ENCODE measurements at places on chromosomes 16 and 17. TPM values are rescaled to one million over a fixed set of nuclear protein-coding genes. Genes with fewer than 3 reads are reported as not detected.

The NOS2 gene
- total RNA-seq, result not detected

The UBB gene
- 1,366 TPM for total RNA-seq

The ITGB4 gene
- total RNA-seq, result 28.4 TPM

The GFAP gene
- 6.7 TPM for total RNA-seq

GRCh38 chr16:46889942-46890300 is 5.8 kb downstream of the GPT2 start:
- DNase-seq, result no peak

- DNase-seq, result no peak
Observed at GRCh38 chr17:76871668-76872067, 3.5 kb downstream of the MGAT5B start.

DNA sequence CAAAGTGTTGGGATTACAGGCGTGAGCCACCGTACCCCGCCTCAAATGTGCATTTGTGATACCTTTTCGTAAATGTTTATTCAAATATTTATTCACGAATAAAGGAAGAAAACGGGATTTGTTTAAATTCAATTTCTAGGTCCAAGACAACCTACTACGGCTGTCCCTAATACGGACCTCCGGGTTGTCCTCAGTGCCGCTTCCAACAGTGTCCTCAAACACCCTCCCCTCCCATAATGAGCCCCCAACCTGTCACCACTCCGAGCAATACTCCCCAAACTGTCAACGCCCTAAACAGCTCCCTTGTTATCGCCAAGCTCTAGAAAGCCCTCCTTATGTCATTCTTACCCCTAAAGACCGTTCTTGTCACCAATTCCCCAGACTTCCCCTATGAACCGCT is 539 bp upstream of the GABARAPL2 start:
- no peak for DNase-seq

- no peak for DNase-seq
Observed at GRCh38 chr16:62814891-62815290, 778.7 kb upstream of the CDH8 start.

DNA sequence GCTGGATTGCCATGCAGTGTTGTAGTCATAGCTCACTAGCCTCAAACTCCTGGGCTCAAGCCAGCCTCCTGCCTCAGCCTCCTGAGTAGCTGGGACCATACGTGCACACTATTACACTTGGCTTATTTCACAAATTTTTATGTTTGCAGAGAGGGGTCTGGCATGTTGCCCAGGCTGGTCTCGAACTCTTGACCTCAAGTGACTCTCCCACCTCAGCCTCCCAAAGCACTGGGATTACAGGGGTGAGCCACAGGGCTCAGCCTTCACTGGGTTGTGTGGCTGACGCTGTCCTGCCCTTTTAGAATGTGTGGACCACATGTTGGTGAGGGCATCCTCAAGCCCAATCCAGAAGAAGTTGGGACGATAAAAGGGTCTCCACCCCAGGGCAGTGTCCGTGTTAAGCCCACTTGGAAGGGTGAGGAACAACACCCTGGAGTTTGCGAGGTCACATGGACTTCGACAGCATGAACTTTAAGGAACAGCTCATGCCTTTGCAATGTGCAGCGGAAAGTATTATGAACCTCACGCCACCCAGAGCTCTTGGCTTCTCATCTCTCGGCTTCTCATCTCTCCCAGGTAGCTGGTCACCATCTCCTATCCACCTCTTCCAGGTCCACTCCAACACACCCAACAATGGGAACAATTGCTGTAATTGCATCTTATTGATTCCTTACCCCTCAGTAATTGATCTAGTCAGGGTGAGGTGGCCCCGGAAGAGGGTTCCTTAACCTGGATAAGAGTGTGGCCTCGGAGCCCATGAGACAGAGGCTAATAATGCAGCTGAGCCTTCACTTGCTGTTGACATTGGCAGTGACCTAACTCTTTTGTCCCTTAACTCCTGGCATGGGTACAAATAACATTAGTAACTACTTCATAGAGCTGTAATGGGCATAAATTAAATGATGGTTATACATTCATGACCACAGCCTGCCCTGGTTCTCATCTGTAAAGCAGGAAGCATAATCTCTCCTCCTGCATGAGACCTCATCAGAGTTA is 6.7 kb downstream of the FOXL1 start:
- DNase-seq, result no peak

DNA sequence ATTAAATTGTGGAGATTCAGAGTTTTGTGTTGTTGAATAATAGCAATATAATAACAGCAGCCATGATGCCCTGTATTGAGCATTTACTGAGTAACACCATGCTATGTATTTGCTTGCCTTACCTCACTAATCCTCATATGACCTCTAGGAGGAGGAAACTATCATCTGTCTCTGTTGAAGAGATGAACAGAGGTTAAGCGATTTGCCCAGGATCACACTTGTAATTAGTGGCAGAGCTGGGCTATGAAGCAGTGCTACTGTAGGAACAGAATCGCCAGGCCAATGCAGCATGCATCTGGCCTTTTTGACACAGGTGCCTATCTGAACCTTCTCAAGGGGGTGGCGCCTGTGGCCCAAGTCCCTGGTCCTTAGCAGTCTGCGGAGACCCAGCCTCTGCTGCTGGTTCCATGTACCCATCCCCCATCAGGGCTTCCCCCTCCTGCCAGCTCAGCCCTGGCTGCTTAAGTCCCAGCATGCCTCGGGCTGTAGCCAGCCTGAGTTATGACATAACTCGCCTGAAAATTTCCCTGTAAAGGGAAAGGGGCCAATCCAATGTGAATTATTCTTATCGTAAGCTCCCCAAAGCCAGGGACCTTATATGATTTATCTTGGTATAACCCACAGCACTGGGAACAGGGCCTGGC is 50.4 kb upstream of the HS3ST2 start:
- peak; percentile 70 for DNase-seq

DNA sequence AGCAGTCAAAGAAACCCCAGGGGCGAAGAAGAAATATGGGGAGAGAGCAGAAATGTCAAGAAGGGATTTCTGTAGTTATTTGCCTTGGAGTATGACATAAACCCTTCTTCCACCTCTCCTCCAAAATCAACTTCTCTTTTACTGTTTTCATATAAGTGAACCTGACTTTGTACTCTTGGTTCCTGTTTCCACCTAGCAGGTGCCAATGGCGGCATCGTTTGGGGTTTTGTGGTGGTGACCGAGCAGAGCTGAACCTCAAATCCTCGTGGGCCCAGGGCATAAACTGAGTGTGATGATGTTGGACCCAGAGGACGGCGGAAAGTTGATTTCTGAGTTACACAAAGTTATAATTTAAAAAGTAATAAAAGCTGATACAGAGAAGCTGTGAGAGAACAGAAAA is 39.6 kb upstream of the PSMD7 start:
- DNase-seq, result no peak

GRCh38 chr16:53041320-53042051 is 11.2 kb downstream of the CHD9NB start:
- peak; percentile 94 for DNase-seq

DNA sequence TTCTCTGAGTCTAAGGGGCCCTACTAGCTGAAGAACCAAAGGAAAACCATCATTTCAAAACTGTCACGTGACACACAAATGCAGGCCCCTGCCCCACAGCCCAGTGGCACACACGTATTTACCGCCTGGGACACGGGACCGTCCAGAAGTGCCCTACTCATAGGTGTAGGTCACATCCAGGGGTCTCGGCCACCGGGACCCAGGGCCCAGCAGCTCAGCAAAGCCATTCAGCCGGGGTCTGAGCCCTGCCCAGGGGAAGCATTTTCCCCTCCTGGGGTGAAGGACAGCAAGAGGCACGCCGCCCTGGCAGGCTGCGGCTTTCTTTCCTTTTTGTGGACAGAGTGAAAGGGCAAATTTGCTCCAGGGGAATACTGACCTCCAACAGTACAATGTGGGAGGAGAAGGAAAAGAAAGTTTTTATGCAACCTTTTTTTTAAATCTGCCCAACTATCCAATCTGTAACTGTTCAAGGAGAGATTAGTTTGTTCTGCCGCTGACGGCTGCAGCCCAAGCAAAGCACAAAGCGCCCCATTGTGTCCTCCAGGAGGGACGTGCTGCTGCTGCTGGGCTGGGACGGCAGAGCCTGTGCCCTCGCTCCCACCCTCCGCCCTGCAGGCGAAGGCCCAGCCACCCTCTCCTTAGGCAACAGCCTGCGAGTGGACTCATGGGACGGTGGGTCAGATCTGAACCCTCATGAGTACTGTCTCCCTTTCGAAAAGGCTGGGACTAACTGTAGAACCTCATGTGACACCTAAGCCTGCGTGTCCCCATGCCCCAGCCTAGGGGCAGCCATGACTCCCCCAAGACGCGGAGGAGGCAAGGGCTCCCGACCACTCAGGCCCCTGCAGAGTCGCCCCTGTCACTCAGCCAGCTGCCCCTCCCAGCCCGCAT is 21.3 kb downstream of the SLC7A5 start:
- DNase-seq, result no peak

Measured in umbilical cord (tissue), 2 donors.